LHCN-M2 (cell line): ENCODE measurements at places on chromosomes 11 and 22. TPM values are rescaled to one million over a fixed set of nuclear protein-coding genes. Genes with fewer than 3 reads are reported as not detected.

GRCh38 chr11:116534270-116534975 is 238.4 kb downstream of the BUD13 start:
- no peak for DNase-seq

DNA sequence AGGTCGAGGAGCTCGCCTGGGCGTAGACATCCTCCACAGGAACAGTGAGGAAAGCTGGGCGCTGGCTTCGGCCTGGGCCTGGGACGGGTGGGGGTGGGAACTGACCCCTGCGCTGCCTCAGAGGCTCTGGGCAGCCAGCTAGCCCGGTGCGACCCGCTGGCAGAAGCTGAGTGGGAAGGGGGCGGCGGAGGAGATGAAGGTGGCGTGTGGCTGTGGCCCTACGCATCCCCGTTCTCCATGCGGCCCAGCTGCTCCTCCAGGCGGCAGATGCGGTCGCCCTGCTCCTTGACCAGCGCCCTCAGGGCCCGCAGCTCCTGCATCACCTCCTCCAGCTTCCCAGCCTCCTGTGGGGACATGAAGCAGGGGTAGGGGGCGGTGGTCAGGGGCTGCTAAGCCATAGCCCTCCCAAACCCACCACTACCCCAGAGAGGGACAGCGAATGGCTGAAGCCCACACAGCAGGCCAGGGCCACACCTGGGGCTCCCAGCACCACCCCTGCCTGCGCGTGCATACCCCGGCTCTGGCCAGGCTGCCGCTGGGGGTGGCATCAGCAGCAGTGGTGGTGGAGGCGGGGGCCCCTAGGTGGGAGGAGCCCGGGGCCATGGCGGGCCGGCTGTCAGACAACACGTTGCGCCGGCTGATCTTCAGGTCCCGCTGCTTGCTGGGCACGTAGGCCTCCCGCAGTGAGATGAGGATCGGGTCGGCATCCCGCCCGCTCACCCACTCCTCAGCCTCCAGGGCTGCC is 848 bp upstream of the PTPRCAP start:
- no peak for DNase-seq

Gene SMC1B
- total RNA-seq: not detected in 2 replicates

Gene MYOD1
- total RNA-seq: 421 and 521 TPM in 2 replicates
